ENCODE measurements at places on chromosomes 2 and 18.

- DNase-seq, result no peak
Observed at GRCh38 chr2:59339121-59339836, 1098.2 kb upstream of the FANCL start.

- DNase-seq, result no peak
Observed at GRCh38 chr18:72899338-72899737, 31.6 kb upstream of the NETO1 start.

DNA sequence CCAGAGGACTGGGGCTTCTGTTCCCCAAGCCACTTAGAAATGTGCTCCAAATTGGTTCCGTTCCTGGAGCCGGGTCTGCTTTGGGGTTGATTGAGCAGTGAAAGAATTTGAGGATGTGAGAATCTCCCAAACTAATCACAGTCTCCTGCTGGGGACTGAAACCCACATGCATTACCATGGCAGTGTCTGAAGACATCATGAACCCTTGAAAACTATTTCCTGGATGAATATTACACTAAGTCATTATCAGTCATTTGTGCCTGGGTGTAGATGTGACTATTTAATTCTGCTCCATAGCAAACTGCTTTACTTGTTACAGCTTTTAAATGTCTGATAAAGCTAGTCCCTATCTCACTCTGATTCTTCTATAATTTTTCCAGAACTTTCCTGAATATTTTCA lies 27.6 kb downstream of the SPP2 start:
- no peak for DNase-seq

DNA sequence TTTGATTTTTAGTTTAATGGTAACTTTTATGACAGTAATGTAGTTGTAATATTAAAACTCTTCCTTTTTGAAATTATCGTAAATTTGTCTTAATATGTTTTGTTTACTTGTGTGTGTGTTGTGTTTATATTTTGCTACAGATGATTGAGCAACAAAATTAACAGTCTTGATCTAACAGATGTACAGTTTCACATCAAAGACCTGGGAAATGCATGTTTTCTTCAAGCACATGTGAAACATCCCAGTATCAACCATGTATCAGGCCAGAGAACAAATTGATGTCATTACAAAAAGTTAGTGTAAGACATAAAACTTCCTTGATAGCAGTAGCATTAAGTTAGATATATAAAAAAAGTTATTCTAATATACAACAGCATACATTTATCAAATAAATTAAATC lies 45.5 kb downstream of the TMEM18 start:
- DNase-seq, result no peak

- DNase-seq, result no peak
Observed at GRCh38 chr18:39497821-39498220, 1932.2 kb upstream of the CELF4 start.

DNA sequence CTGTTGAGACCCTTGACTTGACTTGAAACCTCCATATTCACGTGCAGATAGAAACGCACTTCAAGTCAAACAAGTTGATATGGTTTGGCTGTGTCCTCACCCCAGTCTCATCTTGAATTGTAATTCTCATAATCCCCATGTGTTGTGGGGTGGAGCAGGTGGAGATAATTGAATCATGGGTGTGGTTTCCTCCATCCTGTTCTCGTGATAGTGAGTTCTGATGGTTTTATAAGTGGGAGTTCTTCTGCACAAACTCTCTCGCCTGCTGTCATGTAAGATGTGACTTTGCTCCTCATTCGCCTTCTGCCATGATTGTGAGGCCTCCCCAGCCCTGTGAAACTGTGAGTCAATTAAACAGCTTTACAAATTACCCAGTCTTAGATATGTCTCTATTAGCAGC lies 21.4 kb downstream of the SLC3A1 start:
- no peak for DNase-seq

GRCh38 chr2:47628904-47629303 lies 154.0 kb upstream of the MSH6 start:
- DNase-seq, result no peak

- DNase-seq, result no peak
Observed at GRCh38 chr2:43278564-43279220, 52.3 kb upstream of the ZFP36L2 start.

DNA sequence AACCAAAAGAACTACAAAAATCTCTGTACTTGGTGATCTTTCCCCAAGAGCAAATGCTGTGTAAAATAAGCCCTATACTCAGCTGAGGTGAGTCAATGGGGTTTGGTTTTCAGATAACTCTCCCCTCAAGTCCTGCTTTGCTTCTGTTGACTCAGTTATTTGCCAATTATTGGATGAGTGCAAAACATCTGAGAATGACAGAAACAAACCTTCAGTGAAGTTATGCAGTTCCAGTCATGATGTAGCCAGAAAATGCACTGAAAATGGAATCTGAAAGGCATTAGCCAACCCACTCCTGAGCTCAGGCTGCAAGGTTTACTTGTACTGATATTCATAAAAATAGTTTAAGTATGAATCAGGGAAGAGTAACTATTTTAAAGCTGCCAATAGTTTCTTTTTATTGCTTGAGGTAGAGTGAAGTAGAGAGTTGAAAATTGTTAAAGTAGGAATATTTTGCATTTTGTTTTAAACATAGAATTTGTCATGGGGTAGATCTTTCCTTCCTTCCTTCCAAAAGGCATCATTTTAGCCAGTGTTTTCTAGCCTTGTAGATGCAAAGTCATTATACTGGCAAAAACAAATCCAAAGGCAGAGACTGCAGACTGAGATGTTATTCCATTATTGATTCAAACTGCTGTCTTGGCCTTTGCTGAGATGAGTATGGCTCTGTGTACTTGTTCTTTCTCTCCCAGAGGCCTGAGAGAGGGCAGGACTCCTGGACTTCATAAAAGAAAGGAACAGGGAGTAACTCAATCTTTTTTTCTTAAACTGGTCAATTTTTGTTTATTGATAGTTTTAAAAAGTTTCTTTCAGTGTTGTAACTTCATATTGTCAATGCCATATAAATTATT lies 215.3 kb downstream of the RND3 start:
- no peak for DNase-seq

DNA sequence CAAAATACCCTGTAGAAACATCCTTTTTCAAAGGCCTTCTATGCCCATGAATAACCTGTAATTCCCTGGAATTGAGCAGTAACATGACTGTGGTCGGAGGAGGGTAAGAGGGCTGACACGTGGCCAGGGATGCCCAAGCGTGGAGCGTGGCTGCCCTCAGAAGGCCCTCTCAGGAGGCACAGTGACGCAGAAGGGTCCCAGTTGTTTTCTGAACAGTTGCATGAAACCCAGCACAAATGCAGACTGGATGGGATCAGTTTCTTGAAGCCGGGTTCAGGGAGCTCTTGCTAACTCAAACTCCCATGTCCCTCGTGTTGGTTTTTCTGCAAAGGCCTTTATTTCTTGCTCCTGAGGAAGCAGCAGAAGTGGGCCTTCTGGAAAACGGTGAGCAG lies 237.0 kb downstream of the ALPK2 start:
- DNase-seq, result no peak

DNA sequence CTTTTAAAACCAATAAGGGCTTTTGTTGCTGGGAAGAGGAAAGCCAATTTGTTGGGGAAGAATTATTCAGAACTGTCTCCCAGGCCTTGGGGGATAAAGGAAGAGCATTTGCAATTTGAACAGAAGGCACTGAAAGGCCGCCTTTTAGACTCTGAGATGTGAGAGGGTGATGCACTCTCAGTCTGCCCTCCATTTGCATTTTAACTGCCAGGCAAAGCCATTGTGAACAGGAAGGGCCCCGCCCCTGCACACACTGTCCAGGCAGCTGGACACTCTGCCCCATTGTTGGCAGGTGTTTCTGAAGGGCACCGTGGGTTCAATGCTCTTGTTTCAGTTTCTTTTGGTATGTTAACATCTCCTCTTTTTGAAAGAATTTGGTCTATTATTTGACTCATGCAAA lies 169.5 kb upstream of the COPS8 start:
- no peak for DNase-seq

DNA sequence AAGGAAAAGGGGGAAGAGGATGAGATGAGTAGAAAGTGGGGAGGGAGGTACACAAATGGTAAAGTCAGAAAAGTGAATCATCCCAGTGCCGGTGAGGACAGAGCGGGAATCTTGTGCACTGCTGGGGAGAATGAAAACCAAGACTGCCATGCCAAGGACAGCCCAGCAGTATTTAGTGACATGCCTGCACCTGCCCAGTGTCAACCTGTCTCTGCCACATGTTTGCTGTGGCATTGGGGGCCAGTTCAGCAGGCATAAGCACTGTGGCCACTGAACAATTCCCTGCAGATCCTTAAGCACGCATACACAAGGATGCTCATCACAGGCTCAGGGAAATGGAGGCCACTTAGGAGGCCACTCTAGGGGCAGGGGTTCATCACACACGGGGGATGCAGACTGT lies 5.2 kb upstream of the KCNK3 start:
- no peak for DNase-seq

DNA sequence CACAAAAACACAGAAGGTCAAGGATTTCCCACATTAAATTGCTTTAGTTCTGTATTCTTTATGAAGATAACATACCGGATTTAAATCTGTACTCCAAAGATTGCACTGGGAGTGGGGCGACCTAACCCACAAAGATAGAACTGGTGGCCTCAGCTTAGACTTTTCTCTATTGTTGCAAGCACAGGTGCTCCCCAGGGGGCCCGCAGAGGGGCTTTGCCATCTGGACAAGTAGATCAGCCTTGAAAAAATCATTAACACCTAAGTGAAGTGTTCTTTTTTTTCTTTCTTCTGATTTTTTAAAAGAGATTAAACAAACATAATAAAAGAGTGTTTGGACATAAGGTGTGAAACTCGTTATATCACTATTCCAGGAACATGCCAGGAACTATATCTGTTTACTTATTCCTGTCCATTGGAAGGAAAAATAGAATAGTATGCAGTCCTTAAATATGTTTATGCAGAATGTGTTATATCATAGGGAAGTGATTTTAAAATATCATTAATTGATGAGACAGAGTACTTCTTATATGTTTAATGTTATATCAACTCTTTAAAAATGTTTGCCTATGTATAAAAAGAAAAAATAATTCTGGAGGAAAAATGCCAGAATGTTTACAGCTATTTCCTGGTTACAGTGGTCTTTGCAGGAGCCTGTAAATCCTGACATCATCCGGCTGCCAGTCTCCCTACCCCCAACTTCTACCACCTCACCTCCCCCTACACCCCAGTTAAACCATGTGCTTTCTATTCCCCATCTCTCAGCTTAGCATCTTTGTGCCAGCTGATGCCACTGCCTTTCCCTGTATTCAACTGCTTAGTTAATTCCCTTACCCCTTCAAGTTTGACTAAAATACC lies 679.2 kb downstream of the CNTNAP5 start:
- no peak for DNase-seq

- no peak for DNase-seq
Observed at GRCh38 chr2:55141572-55142413, 90.3 kb downstream of the CLHC1 start.

GRCh38 chr18:54641734-54642133 lies 50.7 kb downstream of the DYNAP start:
- DNase-seq, result no peak

DNA sequence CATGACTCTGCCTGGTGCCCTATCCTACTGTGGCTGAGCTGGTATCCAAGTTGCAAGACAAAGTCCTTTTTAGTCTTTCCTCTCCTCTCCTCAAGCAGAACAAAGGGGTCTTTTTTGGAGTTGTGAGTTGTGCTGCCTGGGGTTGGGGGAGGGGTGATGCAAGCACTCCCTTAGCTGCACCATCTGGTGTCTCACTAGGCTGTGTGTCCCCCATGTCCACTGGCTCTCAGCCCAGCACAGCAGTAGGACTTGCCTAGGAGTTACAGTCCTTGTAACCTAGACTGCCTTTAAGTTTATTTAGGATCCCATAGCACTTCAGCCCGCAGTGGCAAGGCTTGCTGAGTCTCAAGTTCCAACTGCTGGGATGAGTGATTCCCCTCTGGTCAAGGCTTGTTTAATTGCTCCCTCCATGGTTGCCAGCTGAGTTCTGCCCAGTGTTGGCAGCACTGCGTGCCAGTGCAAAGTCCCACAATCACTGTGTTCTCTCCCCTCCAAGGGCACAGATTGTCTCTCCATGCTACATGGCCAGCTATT lies 13.2 kb upstream of the ILKAP start:
- DNase-seq, result no peak

- no peak for DNase-seq
Observed at GRCh38 chr18:70290482-70291294, 1.8 kb downstream of the SOCS6 start.

DNA sequence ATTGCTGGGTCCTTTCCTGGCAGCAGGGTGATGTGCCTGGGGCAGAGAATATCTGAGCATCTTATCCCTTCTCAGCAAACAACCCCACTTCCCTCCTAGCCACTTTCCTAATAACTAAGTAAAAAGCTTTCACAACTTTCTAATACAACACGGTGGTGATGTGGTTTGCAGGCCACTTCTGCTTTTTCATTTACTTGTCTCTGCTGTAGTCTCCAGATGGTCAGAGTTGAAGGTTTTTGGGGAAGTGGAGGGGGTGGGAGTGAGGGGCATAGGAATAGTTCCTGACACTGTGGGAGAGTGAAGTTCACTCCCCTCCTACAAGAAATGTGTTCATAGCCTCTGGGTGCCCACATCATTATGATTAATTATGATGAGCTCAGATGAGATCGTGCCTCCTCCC lies 11.6 kb downstream of the OXER1 start:
- DNase-seq, result peak; percentile 21

GRCh38 chr2:118255301-118255700 lies 167.0 kb downstream of the INSIG2 start:
- DNase-seq, result no peak

DNA sequence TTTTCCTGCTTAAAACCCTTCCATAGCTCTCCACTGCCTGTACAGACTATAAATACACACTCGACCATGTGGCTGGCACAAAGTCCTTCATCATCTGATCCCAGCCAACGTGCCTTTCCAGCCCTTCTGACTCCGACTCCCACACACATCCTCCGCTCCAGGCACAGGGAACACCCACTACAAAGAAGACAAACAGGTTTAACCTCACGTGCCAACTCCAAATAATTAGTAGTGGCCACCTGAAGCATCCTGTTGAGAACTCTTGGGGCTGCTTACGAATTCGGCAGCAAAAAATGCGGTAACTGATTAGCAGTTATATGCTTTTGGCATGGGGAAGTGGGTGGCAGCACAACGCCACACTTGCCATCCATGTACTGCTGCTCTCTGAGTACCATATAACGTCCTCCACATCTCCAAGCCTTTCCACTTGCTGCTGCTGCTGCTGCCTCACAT lies 12.1 kb downstream of the SPIRE1 start:
- no peak for DNase-seq

DNA sequence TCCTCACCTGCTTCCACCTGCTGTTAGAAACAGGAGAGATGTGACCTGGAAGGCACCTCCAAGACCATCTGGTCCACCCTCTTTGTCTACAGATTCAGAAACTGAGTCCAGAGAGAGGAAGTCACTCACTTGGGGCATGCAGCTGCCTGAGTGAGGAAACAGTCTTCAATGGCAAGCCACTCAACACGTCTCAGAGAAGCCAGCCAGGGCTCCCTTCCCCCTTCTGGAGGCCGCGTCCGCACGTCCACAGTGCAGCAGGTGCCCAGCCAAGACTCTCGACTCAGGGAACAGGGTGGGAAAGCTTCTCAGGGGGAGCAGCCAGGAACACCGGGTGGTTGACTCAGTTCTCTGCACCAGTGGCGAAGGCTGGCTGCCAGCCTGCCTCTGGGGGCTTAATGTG lies 201.7 kb downstream of the BCL11A start:
- no peak for DNase-seq

GRCh38 chr2:241007880-241008710 lies 9.7 kb downstream of the SNED1 start:
- DNase-seq, result no peak

All from CD4-positive, alpha-beta T cell treated with Interleukin-10 for 1 hour (primary cell).